HepG2 (cell line): ENCODE measurements at places on chromosomes 5 and 9.

DNA sequence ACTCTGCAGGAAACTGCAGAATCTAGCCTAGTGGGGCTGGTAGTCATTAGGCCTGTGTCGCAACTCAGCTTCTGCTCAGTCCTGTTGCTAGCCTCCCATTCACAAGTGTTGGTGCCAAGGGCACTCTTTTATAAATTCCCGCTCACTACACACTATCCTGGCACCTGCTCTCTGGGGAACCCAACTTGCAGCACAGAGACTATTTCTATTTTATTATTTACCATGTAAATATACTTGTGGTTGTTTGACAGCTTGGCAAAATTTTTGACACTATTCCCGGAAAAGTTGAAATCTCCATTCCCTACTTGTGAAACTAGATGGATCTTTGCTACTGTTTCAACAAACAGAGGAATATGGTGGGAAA is 20.4 kb upstream of the SMC2 start:
- no peak for DNase-seq

DNA sequence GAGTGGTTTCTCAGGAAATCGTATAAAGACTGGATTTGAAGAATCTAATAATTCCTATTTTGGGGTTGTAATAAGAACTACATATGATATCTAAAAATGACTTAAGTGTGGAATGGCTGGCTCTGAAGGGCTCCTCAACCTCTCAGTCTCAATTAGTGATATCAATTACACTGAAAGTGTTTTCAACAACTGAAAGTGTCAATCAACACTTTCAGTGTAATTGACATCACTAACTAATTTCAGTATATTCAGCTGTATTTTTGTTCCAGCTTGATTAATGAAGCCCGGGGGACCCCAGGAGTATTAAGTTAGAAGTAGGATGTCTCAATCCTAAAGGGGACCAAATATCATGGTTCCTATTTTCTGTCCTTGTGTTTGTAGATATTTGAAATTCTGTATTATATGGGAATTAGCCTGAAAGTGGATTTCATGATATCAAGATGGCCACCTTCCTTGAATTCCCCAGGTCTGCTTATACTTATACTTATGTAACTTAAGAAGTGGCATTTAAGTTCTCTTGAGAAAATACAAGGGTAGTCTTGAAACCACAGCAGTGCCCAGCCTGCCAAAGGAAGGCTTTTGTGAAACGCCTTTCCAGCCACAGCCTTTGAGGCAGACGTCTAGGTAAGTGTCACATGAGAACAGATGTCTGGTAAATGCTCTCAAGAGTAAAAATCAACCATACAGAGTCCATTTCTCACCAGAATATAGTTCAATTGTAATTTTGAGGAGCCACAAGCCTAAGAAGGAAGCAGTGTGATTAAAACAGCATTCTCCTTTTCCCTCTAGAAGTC is 4.6 kb downstream of the BASP1 start:
- no peak for DNase-seq

- no peak for DNase-seq
These were observed 409.7 kb upstream of the PIK3R1 start for GRCh38 chr5:67805666-67806348.

DNA sequence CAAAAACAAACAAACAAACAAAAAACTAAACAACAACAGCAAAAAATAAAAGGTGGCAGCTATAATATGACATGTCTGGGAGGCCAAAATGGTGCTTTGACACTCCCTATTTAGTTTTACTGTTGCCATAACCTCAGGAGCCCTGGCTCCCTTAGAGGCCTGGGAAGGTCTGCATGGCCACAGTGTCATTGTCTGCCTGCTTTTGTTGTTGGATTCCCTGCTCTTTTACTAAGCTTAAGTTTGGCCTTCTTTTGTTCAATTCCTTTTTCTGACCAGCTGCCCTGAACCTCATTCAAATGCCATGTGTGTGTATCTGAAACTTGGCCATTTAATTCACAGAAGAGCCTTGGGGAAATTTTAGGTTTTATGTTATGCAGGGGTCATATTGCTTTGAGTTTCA is 458.2 kb downstream of the TMEM232 start:
- no peak for DNase-seq

DNA sequence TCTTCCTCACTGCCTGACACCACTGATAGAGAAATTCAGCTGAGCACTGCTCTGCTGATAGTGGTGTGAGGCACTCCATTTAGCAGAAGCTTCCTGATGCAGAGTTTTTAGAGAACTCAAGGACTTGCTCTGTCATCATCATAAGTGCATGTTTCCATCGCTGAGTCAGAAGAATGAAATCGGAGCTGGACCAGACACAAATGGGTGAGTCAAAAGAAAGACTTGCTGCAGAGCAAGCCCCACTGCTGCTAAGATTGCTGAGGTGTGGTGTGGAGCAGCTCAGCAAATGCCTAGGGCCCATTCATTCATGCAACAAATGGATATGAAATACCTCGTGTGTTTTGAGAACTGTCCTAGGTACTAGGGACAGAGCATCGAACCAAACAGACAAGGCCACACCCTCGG is 410.2 kb upstream of the SLC30A5 start:
- no peak for DNase-seq

DNA sequence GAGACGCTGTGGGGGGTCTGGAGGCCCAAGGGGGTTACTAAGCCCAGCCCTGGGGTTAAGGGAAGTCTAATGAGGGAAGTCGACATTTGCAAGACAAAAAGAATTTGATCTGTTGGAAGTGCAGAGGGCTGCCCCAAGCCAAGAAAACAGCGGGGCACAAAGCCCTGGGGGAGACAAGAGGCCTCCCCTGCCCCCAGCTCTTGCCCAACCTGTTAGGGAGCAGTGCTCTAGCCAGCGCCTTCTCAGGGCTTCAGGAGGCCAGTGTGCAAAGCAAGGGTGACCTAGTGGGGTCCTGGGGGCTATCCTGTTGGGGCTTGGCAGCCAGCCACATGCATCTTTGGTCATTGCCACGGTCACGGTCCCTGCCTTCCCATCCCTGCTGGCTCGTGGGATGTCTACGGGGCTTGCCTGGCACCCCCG is 25.2 kb downstream of the GFI1B start:
- DNase-seq: no peak

- no peak for DNase-seq
These were observed 64.7 kb upstream of the PRLR start for GRCh38 chr5:35294976-35295375.

DNA sequence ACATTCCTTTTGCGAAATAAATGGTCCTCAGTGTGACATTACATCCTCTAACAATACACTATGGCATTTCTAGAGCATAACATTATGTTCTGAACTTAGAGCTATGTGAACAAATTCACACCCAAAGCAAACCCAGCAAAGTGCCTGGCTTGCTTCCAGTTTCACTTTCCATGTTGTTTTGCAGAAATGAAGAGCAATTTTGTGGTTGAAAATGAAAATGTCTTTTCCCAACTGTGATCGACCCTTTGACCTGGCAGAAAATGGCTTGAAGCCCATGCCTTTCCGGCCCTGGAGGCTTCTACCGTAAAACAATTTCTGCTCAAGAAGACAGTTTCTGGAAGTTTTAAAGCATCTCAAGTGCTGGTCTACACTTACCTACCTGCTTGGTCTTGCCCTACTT is 344.7 kb upstream of the RGMB start:
- no peak for DNase-seq

DNA sequence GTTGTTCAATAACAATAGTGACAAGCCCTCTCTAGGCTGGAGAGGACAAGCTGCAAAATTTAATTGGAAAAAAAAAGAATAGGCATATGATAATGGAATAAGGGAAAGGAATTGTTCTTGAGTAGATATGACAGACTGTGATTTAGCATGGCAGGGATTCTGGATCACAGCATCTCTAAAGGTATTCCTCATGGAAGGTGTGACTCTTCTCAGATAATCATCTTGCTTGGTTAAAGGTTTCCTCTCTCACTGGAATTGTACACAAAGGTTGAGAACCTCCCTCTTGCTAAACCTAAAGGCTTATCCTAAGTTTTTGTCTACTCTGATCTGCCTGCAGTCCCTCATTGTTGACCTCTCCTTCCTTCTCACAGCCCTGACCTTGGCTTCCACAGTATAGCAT is 31.6 kb downstream of the ELOVL7 start:
- DNase-seq: peak; percentile 4

- no peak for DNase-seq
These were observed 363.4 kb downstream of the NPR3 start for GRCh38 chr5:33074548-33074947.

DNA sequence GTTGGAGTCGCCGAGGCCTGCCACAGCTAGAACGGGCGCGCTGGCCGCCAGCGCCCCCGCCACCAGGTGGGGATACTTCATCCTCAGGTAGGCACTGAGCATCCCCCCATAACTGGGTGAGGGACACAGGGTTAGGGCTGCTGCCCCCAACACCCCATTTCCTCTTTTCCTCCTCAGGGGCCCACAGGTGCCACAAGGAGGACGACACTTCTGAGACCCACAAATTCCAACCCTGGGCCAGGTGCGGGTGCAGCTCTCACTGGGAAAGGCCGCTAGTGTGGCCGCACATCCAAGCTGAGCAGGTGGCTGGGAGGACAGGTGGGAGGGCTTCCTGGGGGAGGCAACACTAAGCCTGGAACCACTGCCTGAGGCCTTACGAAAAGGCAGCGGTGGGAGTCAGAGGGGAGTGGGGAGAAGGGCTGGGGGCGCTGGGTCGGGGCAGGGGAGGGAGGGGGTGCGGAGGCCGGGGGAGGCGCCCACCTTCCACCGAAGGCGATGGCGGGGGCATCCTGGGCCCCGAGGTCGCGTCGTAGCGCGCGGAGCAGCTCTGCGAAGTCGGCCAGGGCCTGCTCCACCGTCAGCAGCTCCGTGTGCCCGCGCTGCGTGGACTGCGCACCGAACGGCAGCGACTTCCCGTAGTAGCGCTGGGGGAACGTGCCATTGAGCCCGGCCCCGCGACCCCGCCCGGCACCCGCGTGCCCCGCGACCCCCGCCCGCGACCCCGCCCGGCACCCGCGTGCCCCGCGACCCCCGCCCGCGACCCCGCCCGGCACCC is 961 bp downstream of the DPP7 start:
- no peak for DNase-seq

GRCh38 chr9:108081112-108081511 is 591.5 kb upstream of the KLF4 start:
- no peak for DNase-seq

GRCh38 chr5:73213566-73213998 is 40.6 kb downstream of the TMEM174 start:
- no peak for DNase-seq

DNA sequence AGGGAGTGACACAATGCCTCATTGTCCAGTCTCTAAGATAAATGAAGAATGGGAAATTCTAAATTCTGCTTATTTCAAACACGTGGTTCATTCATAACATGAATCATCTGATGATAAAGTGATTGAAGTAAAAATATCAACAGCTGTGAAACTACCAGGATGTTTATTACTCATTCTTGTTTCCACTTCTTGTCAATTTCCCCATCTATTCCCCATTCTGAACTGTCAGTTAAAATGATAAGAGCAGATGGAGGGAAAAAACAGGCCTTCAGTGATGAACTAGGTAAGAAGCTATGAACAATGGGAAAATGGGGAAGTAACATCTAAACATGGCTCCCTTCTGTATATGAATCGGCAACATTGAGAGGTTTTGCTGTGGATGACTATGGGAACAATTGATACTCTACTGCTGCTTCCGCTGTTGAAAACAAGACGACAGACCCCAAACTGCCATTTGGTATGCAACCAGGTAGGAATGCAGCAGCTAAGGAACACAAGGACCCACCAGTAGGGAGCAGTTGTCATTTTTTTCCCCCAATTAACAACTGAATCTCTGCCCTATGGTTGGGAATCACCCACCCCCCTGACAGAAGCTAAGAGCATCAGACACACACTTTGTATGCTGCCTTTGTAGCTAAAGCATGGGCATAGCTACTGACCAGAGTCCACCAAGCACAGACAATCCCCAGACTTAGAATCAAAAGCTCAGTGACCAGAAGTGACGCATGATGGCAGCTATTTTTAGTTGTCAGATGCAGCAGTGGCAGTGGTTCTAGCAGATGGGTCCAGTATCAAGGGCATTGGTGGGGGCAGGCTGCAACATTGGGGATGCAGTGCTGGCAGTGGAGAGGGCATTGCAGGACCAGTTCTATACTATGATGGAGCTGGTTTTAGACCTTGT is 52.9 kb upstream of the ZNF366 start:
- no peak for DNase-seq

DNA sequence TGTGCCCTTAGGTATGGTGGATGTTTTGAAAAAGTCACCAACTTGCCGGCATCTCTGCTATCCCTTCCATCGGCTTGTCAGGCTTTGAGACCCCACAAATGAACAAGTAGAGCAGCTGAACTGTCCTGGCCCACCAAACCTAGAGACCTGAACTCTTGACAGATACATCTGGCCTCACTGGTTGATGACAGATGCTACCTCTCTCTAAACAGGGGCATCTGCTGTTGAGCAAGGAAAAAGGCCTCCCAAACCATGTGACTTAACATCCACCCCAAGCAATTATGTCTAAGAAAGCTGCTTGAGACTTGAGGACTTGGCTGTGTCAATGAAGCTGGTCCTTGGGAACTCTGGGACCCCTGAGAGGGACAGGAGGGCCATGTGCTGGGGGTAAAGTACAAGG is 2.3 kb downstream of the CCNI2 start:
- DNase-seq: no peak

- DNase-seq: no peak
These were observed 198.7 kb downstream of the GNA14 start for GRCh38 chr9:77449240-77450084.

DNA sequence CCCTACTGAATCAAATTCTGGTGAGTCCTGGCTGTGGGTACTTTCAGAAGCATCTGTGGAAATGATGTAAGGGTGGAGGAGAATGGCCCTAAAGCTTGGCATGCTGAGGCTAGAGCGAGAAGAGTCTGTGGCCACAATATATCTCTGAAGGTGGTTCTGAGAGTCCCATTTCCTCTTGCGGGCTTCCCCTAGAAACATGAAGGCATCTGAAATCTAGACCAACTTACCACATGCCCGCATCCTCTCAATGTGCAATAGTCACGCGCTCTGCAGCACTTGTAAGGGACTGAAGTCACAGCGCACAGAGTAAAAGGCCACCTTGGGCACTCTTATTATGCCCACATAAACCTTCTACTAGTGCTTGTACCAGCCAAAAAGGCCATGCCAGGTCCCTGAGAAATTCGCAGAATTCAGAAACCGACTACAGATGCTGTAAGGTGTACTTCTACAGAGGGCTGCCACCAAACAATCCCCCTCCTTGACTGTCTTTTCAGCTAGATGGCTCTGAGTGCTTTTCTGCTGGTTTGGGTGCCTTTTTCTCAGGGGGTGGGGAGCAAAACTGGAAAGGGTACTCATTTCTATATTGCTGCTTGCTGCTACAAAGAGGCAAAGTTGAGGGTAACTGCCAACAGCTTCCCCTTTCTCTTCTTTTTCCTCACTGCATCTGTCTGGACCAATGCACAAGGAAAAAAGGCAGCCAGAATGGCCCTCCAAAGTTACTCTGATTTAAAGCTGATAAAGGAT is 107.3 kb downstream of the ZDHHC21 start:
- no peak for DNase-seq

DNA sequence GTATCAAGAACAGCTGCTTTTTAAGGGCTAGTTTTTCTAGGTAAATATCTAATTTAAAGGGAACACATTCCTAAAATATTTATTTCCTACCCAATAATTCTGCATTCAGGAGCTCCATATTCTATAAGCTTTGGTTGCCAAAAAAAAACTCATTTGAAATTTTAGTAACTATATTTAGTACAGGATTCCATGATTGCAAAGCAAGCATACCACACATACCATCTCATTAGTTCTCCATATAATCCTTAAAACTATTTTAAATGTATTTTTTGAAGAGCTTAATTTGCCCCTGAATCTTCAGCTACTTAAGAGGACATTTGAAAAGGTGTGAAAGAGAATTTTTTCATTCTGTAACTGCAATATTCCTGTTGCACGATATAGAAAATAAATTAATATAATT is 877.0 kb downstream of the NR2F1-AS1 start:
- DNase-seq: no peak

- DNase-seq: no peak
These were observed 38.8 kb upstream of the SHB start for GRCh38 chr9:38107811-38108304.
